ENCODE measurements at places on chromosomes 3 and 15.

DNA sequence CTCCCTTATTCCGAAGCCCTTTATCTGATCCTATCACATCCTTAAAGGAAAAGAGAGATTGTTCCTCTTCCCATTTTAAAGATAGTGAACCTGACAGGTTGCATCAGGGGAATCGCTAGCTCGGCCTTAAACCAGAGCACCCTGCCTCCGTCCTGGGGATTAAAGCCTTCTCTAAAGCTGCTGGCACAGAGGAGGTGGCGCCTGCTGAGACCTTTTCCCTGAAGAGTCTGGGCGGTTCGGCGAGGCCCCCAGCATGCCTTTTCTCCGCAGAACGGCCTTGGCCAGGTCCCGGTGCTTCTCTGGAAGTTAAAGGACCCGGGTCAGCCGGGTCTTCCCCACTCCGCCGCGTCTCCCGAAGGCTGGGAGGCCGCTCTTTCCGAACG, 593 bp downstream of the FAM219B start:
- DNase-seq = peak; percentile 8

DNA sequence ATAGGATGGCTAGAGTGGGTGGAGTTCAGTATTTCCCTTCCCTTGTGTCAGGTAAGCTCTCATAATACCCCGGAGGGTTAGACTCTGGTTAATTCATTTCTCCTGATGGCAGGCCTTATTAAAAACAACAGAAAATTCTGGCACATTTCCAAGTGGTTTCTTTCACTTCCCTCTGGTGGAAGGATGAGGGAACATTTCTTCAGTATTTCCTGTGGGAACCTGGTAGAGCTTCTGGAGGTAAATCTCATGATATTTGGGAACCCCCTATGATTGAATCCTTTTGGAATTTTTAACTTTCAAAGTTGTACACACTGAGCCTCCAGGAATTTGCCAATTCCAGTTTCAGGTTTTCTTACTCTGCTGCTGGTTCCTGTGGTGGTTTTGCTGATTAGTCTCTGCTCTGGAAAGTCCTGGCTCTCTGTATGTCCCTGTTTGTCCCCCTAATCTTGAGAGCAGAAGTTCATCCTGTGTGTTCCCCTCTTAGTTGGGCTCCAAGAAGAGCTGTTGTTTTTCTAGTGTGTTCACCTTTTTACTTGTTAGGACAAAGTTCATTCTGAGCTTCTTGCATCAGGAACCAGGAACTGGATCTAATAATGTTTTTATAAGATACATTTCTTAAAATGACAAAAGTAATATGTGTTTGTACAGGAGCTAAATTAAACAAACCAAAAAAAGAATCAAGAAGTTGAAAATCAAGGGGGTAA, 12.1 kb downstream of the CHRNA7 start:
- no peak for DNase-seq

GRCh38 chr3:52730681-52731080, 24.8 kb downstream of the SPCS1 start:
- DNase-seq = no peak

GRCh38 chr3:165491487-165491886, 295.3 kb upstream of the SLITRK3 start:
- DNase-seq = no peak

GRCh38 chr3:16432714-16433113, 80.8 kb downstream of the RFTN1 start:
- DNase-seq = no peak

DNA sequence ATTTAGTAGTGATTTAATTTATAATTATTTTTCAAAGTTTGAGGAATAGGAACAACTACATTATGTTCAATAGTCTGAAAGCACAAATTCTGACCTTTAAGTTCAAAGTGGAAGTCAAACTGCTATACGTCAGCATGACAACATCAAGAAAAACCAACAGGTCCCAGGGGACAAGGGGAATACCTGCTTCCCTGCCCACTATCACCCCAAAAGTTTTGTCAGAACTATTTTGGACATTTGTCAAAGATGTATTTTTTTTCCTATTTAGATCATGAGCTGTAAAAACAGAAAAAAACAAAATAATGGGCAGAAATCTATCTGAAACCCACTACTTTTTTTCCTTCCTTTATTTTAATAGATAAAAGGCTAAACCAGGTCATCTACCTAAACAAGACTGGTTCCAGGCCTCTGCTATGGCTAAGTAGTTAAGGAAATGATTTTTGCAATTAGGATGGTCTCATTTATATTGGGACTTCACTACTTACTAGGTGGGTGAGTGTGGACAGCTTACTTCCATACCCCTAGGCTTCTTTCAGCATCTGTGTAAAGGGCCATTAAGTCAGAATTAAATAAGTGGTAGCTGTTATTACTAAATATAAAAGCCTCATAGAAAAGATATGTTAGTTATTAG, 746.3 kb downstream of the FHIT start:
- no peak for DNase-seq

- no peak for DNase-seq
These were observed 17.6 kb downstream of the LIMD1 start for GRCh38 chr3:45612138-45612537.

DNA sequence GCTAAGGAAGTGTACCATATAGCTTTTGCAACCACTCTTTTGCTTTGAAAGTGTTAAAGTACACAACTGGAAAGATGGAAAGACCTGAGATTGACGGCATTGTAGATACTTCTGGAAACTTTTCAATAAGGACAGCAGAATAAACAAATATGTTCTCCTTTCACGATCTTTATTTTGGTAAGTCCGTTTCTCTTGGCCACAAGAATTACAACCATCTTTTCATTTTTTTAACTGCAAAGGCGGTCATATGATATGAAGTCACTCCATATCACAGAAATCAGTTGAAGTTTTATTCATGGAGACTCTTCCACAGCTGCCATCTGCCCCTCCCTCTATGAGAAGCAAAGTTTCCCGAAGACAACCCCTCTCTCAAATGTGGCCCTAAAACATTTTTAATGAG, 303.4 kb upstream of the ICE2 start:
- no peak for DNase-seq

GRCh38 chr15:76057332-76058000, 2.3 kb upstream of the TMEM266 start:
- DNase-seq = no peak

GRCh38 chr15:27870320-27870719, 228.8 kb downstream of the OCA2 start:
- DNase-seq = no peak

GRCh38 chr3:17749705-17750293, 7.4 kb upstream of the TBC1D5 start:
- no peak for DNase-seq

DNA sequence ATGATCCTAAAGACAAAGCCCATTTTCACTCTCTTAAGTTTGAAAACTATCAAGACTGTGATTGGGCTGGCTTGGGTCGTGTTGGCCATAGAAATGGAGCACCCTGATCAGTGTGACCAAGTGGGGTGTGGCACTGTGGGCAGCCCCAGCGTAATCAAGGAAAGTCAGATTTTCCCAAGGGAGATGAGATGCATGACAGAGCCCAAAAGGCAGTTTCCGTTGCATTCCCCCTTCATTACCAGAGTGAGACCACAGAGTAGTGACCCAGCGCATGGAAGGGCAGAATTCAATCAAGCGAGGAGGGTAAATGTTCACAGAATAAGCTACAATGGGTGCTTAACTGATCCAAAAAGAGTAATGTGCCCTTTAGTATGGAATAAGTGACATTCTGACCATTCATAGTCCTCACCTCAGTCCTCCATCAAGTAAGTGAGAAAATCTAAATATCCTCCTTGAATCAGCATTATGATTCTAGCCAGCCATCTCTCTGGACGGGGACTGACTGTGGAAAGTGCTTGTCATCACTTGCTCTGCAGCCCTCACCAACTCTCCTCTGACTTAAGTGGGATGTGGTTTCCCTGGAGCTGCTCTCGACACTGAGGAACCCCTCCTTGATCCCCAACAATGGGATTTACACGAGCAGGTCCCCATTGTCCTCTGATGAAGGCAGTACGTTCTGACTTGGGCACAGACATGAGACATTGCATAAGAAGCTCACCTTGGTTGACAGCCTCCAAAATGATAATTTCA, 430.5 kb downstream of the OCA2 start:
- no peak for DNase-seq

DNA sequence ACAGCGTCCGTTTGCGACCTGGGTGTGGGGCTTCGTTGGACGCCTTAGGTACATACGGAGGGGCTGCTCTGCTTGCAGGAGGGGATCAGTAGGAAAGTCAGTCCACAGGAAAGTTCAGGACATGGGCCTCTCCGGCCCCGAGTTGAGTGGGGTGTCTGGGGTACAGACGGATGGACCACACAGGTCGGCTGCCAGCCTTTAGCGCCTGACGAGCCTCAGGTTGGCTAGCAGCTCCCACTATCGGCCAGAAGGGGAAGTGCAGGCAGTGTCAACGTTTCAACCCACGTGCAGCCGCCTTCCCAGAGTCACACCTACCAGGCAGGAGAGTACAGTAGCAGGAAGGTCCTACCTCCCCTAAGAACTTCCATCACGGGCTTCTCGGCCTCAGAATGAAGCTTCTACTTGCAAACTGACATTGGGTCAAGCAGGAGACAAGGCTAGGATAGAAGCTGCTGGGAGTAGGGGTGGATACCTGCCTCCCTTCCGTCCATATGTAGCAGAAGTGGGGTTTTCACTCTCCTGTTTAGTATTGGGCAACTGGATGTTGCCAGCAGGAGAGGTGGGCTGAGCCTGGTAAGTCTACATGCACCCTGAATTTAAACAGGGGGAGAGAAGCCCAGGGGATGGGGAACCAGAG, 1.8 kb upstream of the SCN5A start:
- DNase-seq = peak; percentile 41

- DNase-seq = no peak
These were observed 115.9 kb upstream of the ST8SIA2 start for GRCh38 chr15:92277776-92278175.

DNA sequence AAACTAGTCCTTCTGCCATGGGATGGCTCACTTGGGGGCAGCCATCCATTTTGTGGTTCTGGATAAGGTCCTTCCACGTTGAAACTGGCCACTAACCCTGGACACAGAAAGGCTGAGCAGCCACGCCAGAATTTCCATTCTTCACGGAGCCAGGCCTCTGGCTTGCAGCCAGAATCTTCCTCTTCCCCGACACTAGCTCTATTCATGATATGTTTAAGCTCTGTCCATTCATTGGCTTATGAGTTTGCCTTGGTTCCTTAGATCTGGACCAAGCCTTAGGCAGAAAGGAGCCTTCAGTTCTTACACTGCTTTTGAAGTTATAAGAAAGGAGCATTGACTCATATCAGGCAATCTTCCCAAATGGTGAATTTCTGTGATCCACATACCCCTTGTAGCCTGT, 288.4 kb upstream of the GOLGA6L4 start:
- no peak for DNase-seq
